ENCODE measurements at places on chromosomes 7 and 10.
A peak's percentile ranks its signal among the peaks of the same experiment; 100 is the strongest.

- no peak for DNase-seq
These were observed 18.8 kb downstream of the NOBOX start for GRCh38 chr7:144384555-144385245.

DNA sequence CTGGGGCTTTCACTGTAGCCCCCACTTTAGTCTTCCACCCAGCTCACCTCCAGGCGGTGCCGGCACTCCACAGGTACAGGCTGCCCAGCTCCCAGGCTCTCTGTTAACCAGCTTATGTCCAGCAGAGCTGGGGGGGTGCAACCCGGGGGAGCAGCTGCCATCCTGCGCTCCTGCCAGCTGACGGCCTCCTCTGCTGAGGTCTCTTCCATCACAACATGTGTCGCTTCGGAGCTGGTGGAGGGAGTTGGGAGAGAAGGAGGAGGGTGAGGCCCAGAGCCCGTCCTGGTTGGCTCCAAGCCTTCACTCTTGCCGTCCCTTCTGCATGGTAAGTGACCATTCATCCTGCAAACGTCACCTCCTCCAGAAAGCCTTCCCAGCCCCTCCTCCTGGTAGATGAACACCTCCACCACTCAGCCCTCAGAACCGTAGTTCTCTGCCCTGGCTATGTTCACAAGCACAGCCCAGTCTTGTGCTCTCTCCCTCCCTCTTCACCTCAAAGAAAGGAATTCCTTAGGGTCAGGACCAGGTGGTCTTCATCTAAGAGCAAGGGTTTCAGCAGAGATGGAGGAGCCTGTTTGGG is 1.6 kb downstream of the POLM start:
- DNase-seq, result no peak

- no peak for DNase-seq
These were observed 10.6 kb downstream of the GPR146 start for GRCh38 chr7:1054861-1055450.

- peak; percentile 15 for DNase-seq
These were observed 41.1 kb upstream of the IL15RA start for GRCh38 chr10:6018422-6018821.

GRCh38 chr7:128347647-128348097 is 4.0 kb upstream of the RBM28 start:
- DNase-seq, result peak; percentile 83

GRCh38 chr10:50550291-50550839 is 73.4 kb downstream of the SGMS1 start:
- no peak for DNase-seq

GRCh38 chr7:112103246-112103645 is 103.0 kb downstream of the DOCK4 start:
- peak; percentile 79 for DNase-seq

GRCh38 chr10:32957341-32958084 is 517 bp downstream of the ITGB1 start:
- peak; percentile 77 for DNase-seq

GRCh38 chr7:101586078-101586905 is 42.8 kb downstream of the MYL10 start:
- peak; percentile 31 for DNase-seq

DNA sequence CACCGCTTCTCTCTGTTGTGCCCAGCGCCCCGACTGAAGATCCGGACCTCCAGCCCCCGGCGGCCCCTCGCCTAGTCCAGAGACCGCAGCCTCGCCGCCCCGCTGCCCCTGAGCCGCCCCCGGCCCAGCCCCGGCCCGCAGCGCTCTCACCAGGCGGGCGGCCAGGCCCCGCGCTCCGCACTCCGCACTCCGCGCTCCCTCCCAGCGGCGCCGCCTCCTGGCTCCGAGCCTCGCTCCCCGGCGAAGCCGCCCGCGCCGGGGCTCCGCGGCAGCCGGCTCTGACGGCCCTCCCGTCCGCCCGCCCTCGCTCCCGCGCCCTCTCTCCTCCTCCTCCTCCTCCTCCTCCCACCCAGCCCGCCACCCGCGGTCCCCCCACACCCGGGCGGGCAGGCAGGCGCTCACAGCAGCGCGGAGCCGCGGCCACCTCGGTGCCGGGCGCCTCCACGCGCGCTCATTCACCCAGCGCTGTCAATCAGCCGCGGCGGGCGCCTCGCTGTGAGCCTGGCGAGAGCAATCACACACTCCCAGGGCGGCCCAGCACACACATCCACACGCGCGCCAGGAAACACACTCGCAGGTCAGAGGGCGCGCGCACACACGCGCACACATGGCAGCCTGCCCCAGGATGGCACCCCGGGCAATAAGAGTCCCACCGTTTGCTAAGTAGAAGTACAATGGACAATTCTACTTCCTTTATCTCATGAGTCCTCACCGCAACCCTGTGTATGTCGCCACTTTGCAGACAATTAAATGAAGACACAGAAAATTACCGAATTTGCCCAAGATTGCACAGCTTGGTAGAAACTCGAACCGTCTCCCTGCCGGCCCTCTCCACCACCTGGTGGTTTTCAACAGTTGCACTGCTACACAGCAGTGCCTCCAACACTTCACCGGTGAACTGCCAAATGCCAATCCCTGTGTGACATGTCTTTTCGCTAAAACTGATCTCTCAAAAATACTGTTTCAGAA is at the start of gene PRRT4:
PRRT4 (minus strand) TSS at position 280 of the 969 bp plus-strand sequence.
- peak; percentile 72 for DNase-seq

DNA sequence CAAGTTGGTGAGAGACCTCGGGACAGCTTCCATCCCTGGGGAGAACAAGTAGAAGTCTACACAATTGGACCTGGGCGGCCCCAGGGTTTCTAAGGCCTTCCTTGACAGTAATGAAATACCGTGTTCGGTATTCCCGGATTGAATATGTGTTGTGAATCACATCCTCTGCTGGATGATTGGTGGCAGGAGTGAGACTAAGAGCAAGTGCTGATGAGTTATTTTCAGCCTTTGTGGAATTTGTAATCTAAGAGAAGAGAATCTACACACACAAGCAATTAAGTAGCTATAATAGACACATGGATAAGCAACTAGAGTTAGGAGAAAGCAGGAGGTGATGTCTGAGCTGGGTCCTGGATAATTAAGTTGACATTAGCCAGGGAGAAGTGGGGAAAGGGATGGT is 64.8 kb upstream of the VWC2 start:
- DNase-seq, result no peak

GRCh38 chr7:38312821-38313220 is 39.4 kb upstream of the TARP start:
- no peak for DNase-seq

GRCh38 chr7:12257582-12257981 is 46.5 kb downstream of the TMEM106B start:
- DNase-seq, result peak; percentile 55

DNA sequence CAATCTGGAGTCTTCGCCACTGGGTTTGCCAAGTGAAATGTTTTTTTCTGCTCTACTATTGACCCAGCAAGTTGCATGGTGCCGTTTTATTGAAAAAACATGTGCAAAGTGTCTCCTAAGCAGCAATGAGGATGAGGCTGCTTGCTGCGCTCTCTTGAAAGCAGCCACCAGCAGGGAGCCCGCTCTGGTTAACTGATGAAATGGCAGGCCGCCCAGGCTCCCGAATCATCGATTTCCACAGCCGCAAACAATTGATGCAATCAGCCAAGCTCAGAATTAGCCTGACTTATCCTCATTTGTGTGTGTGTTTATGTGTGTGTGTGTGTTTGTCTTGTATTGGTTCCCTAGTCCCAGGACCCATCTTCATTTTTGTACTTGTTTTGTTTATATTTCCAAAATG is 22.2 kb upstream of the LYZL1 start:
- no peak for DNase-seq

DNA sequence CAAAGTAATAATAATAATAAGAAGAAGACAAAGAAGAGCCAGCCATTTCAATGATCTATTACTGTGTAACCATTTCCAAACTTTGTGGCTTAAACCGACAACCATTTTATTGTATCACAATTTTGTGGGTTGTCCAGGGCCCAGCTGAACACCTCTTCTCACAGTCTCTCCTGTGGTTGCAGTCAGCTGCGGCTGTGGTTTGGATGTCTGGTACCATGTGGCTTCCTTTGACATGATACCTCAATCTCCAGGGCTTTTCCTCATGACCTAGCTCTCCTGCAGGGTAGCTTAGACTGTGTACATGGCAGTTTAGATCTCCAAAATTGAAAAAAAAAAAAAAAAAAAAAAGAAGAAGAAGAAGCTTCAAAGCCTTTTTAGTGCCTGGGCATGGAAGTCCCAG is 72.6 kb upstream of the NFKB2 start:
- no peak for DNase-seq

DNA sequence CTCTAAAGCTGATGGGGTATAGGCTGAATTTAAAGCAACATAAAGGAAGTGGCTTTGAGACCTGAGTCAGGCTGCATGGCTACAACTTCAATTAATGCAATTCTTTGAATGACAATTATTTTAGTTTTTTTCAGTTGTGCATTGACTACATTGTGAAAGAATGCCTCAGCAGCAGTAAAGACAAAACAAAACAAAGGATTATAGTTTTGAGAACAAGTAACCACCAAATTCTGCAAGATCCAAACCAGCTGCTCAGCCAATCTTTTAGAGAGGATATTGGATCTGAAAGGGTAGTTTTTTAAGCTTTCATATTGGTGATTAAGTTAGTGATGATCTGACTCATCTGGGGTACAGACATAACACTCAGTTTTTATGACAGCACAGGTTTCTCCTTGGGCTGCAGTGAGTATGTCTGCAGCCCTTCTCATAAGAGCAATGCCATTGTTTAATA is 40.6 kb upstream of the ABCA13 start:
- DNase-seq, result no peak

- DNase-seq, result peak; percentile 47
These were observed 20.9 kb upstream of the DNAJB12 start for GRCh38 chr10:72375585-72375984.

- no peak for DNase-seq
These were observed 40.1 kb downstream of the LYZL2 start for GRCh38 chr10:30589441-30589840.

DNA sequence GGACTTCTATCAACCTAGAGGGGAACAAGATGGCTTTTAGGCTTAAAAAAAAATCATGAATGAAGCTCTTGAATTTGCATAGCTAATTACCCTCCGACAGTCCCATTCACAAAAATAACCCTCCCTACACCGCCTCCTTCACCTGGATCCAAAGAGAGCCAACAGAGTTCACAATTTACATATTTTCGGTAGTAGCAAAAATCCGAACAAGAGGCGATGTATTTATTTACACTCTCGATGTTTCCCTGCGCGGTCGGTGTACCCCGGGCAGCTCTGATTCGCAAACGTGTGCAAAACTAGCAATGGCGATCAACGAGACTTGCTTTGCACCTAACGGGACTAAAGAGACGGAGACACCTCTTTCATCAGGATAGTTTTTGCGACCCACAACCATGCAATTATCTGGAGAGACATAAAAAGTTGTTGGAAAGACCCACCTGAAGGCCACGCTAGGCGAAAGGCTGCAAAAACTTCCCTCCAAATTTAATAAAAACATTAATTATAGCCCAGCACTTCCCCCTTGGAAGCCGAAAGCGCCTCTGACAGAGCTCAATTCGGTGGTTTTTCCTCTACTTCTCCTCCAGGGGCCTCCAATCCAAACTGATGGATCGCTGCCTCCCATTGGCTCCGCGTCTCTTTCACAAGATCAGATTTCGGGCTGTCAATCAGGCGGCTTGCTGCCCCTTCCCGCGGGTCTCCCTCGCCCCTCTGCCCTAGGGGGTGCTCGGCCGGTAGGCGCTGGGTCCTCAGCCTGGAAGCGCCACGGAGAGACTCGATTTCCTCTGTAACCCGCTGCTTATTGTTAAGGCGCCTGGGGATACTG is at the start of gene ETV1:
ETV1 (minus strand) TSS at position 541 of the 823 bp plus-strand sequence. CDS start 614 bp downstream, outside the sequence.
- peak; percentile 80 for DNase-seq

DNA sequence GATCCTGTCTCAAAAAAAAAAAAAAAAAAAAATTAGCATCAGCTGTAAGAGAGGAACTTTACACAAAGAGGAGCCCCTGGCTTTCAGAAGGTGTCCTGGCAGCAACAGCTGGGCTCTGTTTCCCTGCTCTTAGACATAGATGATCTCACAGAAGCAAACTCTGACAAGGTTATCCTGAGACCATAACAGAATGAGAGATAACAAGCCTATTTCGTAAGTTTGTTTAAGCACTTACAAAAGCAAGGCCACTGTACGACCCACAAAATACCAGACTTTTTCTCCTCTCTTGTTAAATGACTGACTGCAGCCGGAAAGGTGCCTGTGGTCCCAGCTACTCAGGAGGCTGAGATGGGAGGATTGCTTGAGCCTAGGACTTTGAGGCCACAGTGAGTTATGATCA is 33.3 kb upstream of the OTUD1 start:
- DNase-seq, result no peak

DNA sequence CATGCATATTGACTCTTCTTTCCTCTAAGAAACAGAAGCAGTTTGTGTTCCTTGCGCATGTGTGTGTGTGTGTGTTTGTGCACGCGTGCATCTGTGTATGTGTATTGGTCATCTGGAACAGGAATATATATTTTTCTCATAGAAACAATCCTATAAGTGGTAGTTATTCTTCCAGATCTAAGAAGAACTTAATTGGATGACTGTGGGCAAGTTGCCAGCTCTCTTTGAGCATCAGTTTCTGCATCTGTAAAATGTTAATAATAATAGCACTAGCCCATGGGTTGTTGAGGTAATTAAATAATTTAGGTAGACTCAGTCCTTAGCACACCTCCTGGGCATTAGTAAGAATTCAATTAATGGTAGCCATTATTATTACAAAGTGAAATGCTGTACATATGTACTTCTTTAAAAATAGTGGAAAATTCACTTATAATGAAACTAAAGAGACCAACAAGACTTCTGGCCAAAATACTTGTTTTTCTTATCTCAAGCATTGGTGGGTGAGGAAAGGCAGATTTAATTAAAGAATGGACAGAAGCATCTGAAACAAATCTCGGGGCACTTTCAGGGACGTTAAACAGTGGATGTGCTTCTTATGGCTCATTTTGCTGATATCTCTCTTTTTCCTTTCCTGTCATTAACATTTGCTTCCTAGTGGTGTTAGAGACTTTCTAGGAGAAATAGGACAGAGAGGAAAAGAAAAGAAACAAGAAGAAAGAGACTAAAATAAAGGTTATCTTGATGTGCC is 124.9 kb upstream of the HABP2 start:
- no peak for DNase-seq

- DNase-seq, result no peak
These were observed 71.9 kb downstream of the C10orf105 start for GRCh38 chr10:71647526-71648253.

DNA sequence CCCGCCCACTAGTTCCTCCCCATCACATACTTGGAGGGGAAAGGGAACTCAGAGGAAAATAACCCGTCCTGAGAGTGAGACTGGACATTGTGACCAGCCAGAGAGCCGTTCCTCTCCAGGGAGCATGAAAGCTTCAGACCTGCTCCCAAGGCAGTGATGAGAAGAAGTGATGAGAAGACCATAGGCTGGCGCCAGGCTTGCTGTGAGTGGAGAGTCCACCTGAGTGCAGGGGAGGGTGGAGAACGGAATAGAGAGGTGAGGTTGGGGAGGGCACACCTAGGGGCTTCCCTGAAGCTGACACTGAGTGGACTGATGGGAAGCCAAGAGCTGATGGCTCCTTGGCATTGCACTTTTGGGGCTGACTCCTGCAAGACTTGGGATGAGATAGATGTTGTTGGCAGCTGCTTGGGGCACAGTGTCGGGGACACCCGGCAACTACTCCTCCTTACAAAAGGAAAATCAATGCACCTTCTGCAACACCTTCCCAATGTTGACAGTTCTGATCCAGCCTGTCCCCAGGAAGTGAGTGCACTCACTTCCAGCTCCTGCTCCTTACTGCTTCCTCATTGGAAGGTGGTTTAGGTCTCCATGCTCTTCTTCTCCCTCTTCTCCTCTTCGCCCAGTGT is 79.4 kb downstream of the EMX2 start:
- no peak for DNase-seq

GRCh38 chr7:41206267-41206666 is 496.6 kb downstream of the INHBA start:
- no peak for DNase-seq

All from DMS53 (cell line).